ENCODE measurements at places on chromosomes 2 and 18. TPM values are rescaled to one million over a fixed set of nuclear protein-coding genes. Genes with fewer than 3 reads are reported as not detected.

Gene HOXD1
- total RNA-seq = not detected

Gene CCT4
- 431 TPM for total RNA-seq

Gene ABI2
- total RNA-seq = 22.1 TPM

Gene UGT1A1
- not detected for total RNA-seq

Gene NCKAP1
- 287 TPM for total RNA-seq
